Stimulated activated CD8-positive, alpha-beta memory T cell treated with anti-CD3 and anti-CD28 coated beads, Interleukin-4, amount 100 ng/mL, for 48 hours (primary cell): ENCODE measurements at places on chromosomes 4 and X.

DNA sequence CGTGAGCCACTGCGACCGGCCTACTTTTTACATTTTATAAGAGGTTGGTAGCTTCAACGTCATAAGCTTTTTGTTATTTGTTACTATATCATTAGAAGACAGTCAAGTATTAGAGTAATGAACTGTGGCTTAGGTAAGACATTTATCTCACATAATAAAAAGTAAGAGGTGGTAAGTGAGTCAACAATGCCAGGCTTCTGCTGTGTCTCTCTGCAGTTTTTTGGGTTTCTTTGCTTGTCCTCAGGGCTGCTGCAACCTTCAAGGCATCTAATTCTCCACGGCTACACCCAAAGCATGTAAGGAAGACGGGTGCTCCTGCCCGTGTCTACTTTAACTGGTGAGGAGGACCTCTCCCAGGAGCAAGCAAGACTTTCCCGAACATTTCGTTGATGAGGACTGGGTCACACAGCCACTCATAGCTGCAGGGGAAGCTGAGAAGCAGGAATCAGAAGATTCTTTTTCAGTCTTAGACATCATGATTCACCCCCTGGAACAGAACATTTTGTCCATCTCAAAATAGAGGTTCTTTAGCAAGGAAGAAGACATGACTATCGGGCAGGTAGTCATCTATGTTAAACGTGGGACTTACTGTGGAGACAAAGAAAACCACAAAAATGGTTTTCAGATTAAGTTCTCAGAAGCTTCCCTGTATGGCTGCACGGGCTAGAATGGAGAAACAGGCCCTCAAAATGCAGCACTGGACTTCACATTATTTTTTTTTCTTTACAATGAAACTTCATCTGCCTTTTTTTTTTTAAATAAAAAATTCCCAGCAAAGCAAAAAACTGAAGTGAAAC is 13.0 kb upstream of the RHOH start:
- DNase-seq: no peak

DNA sequence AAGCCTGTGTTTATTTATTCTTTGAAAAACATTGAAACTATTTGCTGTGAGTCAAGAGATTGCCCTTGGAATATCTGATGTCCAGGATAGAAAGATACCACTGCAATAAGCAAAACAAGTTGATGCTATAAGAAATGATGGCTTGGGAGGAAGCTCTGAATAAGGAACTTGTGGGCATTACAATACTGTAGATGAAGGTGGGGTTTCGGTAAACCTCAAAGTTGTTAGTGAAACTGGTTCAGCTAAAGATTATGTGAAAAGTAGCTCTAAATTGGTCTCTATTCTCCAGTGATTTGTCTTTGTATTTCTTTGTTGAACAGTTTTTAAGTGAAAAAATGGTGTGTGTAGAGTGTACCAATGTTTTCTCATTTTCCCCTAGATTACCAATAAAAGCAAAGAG is 128.7 kb downstream of the AKAP4 start:
- DNase-seq: no peak

DNA sequence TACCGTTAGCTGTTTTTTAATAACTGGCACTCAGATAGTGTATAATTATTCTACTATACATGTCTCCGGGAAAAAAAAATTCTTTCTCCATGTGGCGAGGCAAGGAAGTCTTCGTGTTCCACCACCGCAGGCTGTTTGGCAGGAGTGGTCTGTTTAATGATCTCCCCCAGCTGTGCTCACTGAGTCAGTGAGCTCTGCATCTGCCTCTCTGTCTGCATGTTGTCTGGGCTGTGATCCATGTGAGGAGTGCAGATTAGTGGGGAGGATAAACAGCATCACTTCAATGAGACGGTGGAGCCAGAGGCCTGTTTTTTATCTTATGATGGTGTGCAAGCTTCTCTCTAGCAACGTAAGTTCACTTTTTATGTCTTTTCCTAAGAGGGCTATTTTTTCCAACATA is 69.8 kb downstream of the RPS3A start:
- no peak for DNase-seq

DNA sequence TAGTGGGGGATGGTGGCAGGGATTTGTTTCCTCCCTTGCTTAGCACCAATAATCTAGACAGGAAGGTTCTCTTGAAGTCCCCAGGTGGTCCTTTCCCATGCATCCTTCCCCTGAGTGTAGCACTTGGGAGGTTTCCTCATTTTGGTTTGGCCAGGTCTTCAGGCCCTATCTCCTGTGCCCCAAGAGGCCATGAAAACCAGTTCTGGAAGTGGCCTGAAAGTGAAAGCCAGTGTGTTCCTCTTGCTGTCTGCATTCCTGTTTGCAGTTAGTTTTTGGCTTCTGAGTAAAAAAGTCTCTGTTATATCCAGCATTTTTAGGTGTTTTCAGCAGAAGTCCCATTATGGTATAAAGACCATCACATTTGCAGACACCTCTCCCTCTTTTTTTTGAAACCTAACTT is 59.5 kb downstream of the MTM1 start:
- no peak for DNase-seq
